ENCODE measurements at places on chromosomes 5 and 9.

- DNase-seq: no peak
These were observed 88.0 kb downstream of the LMX1B start for GRCh38 chr9:126701813-126702140.

- no peak for DNase-seq
These were observed 146.3 kb downstream of the PCSK5 start for GRCh38 chr9:76036762-76037161.

- DNase-seq: no peak
These were observed 364 bp upstream of the SFXN1 start for GRCh38 chr5:175478008-175478383.

DNA sequence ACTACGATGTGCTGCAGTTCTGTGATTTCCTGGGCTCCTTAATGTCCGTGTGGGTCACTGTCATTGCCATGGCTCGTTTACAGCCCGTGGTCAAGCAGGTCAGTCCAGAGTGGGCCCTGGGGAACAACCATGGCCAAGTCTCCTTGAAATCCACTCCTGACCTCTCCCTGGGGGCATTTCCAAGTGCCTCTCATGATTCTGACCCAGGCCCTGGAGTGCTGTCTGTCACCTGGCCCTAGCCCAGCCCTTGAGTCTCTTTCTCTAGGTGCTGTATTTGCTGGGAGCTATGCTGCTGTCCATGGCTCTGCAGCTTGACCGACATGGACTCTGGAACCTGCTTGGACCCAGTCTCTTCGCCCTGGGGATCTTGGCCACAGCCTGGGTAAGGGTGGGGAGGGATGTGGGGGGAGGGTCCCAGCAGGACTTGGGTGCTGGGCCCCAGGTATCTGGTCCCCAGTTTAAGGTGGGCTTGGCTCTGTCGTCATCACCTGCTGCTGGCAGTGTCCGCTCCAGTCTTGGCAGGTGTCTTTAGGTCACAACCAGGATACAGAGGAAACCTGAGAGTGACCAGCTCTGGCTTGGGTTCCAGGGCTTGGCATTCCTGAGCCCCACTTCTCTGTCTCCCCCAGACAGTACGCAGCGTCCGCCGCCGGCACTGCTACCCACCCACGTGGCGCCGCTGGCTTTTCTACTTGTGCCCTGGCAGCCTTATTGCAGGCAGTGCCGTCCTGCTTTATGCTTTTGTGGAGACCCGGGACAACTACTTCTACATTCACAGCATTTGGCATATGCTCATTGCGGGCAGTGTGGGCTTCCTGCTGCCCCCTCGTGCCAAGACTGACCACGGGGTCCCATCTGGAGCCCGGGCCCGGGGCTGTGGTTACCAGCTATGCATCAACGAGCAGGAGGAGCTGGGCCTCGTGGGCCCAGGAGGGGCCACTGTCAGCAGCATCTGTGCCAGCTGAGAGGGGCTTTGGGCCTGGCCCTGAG is 17.0 kb downstream of the OR13J1 start:
- no peak for DNase-seq

GRCh38 chr5:116939641-116940040 is 365.0 kb upstream of the SEMA6A start:
- no peak for DNase-seq

DNA sequence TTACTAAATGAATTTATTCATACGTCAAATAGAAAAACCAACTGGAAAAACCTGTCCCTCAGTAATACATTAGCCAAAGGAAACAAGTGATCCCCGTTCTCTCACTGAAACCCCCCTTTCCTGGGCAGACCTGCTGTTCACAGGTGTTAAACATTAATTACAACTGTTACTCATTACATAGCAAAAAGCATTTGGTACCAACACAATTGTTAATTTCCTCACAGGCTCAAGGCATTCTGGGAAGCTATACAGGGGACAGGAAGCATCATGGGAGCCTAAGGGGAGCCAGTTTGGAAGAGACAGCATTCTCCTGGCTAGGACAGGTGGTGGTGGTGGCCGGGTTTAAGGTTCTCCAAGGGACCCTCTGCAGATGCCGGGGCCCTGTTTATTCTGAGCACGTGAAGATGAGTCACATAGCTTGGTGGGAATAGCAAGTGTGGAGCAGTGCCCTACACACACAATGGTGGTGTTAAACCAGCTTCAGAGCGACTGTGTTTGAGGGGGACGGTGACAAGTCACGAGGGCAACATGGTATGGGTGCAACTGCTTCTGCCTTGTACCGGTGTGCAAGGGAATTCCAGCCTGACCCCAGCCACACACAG is 62.6 kb upstream of the SLC25A51 start:
- no peak for DNase-seq

- peak; percentile 10 for DNase-seq
These were observed 762 bp downstream of the CACNA1B start for GRCh38 chr9:137878146-137878941.

DNA sequence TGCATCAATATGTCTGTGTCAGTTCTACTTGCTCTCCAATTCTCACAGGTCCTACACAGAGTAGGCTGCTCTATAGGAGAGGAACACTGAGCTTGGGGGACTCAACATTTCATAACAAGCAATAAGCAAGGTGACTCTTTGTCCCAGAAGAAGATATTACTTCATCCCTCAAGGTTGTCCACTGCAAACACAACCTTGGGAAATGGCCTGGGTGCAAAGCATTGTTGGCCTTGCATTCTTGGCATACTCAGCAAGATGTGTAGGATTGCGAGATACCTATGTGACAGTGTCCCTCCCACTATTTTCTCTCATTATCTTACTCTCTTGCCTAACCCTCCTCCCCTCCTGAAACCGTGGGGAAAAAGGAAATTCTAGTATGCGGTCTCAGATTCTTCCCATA is 169.8 kb upstream of the FREM1 start:
- DNase-seq: no peak

- DNase-seq: no peak
These were observed 7.8 kb downstream of the LIX1 start for GRCh38 chr5:97134634-97135033.

DNA sequence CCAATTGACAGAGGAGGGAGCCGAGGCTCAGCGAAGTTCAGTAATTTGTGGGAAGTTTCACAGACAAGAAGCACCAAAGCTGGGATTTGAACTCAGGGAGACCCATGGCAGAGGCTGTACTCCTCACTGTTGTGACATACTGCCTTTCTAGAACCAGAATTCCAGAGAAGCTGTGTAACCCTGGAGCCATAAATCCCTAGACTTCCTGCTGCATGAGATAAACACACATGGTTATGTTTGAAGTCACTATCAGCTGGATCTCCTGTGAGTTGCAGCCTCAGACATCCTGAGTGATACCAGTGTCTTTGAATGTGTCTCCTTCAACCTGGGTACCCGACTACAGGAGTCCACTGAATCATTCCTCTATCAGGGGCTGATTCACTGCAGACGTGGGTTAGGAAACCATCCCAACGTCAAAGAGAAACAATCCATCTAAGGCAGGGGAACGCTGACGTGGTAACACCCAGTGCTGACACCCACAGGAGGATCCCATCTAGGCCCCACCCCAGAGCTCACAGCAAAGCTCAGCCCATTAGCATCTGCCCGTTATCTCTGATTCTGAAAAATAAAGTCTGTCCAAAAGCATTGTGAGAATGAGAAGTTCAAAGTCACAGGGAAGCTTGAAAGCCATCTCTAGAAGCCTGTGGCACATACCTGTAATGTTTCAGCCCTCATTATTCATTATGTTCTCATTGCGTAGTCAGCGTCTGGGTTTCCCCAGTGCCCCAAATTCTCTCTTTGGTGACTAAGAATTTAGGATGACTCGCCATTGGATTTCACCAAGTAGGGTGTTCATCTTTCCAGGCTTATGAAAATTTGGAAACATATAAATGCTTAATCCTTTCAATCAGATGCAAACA is 36.3 kb upstream of the BASP1 start:
- DNase-seq: peak; percentile 91

GRCh38 chr5:129377504-129377903 is 82.6 kb upstream of the ADAMTS19 start:
- DNase-seq: no peak

DNA sequence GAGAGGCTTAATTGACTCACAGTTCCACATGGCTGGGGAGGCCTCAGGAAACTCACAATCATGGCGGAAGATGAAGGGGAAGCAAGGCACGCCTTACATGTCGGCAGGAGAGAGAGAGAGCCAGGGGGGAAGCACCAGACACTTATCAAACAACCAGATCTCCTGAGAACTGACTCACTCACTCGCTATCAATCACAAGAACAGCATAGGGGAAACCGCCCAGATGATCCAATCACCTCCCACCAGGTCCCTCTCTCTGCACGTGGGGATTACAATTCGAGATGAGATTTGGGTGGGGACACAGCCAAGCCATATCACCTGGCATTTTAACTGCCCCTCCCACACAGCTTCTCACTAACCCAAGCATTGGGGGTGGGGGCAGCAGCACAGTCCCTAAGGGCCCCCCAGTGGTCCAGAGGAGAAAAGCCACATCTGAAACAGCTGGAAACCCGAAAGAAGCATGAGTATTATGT is 76.1 kb upstream of the ASS1 start:
- DNase-seq: no peak

GRCh38 chr5:42361315-42361688 is 61.9 kb upstream of the GHR start:
- DNase-seq: peak; percentile 1

GRCh38 chr5:95960667-95961616 is 709 bp downstream of the ELL2 start:
- DNase-seq: peak; percentile 78

DNA sequence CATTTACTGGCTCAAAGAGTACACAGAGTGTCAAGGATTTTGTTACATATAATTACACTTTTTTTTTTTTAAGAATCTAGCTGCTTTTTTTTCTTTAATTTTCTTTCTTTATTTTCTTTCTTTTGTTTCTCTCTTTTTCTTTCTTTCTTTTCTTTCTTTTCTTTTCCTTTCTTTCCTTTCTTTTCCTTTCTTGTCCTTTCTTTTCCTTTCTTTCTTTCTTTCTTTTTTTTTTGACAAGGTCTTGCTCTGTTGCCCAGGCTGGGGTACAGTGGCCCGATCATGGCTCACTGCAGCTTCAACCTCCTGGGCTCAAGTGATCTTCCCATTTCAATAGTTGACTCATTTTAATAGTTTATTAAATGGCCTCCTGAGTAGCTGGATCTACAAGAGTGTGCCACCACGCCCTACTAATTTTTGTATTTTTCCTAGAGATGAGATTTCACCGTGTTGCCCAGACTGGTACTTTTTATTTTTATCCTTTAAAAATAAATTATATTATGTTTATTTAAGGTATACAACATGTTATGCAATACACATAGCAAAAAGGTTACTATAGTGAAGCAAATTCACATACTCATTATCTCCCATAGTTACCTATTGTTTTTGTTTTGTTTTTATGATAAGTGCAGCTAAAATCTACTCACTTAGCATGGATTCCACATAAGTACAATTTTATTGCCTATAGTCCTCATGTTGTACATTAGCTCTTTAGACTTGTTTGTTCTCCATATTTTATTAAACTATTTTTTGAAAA is 381.5 kb upstream of the KLF4 start:
- DNase-seq: no peak

DNA sequence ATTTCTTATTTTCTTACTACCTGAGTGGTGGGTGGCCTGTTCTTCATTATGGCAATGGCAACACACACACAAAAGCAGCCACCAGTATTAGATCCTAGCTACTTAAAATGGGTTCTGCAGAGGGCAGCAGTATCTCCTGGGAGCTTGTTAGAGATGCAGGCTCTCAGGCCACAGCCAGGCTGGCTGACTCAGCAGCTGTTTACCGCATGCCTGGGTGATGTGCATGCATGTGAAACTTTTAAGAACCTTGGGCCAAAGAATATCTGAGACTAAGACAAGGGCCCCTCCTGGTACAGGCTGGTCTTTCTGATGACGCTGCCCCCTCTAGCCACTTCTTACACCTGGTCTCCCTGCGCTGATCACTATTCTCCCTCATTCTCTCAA is 399.0 kb downstream of the MED10 start:
- DNase-seq: no peak

DNA sequence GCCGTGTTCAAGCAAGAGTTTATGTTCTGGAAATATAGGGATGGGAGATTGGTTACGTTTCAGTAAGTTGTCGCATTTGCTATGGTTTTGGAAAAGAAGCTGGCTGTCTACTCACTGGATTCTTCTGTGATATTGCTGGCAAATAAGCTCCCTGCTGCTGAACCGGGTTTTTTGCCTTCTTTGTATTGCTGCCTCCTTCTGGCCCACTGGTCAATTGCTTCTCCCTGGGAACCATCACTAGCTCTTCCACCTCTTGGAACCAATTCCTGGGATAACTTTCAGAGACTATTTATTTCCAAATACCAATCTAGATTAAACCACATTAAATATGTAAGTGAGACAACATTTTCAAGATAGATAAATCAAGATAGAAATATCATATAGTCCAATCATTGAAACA is 43.0 kb downstream of the NUDT12 start:
- DNase-seq: no peak

DNA sequence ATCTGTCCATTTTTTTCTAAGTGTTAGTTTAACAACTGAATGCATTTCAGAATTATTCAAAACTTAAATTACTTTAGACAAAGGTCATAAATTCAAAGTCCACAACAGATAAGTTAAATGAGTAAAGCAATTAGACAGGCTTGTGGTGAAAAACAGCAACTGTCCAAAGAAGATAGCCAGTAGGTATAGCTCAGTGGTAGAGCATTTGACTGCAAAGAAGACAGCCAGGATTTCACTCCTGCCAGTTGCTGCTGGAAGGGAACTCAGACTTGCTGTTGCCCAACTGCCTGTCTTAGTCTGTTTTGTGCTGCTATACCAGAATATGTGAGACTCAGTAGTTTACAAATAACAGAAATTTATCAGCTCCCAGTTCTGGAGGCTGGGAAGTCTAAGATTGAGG is 10.0 kb downstream of the FANCC start:
- DNase-seq: no peak

GRCh38 chr9:119195521-119195920 is 173.7 kb downstream of the BRINP1 start:
- no peak for DNase-seq

- no peak for DNase-seq
These were observed 13.0 kb downstream of the SNX24 start for GRCh38 chr5:122858451-122858850.

GRCh38 chr5:80928073-80928472 is 32.1 kb upstream of the RASGRF2 start:
- DNase-seq: no peak

Data from astrocyte of the spinal cord (primary cell).